RKO (cell line): ENCODE measurements at places on chromosomes 1 and 21.
A peak's percentile ranks its signal among the peaks of the same experiment; 100 is the strongest.

DNA sequence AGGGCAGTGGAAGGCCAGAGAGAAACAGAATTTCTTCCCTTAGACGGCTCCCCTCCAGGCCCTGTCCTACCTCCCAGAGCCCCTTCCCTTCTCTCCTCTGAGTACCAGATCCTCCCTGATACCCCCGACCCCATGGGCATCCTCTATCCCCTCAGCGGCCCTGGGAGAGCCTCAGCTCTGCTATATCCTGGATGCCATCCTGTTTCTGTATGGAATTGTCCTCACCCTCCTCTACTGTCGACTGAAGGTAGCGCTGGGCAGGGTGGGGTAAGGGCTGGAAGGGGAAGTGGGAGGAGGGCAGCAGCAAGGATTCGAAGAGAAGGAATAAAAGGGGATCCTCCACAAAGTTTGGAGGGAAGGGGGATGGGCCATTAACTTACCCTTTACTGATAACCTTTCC lies 2.7 kb downstream of the FCER1G start:
- no peak for DNase-seq

- DNase-seq: no peak
Measured at GRCh38 chr1:107899655-107900054, 65.3 kb downstream of the VAV3 start.

DNA sequence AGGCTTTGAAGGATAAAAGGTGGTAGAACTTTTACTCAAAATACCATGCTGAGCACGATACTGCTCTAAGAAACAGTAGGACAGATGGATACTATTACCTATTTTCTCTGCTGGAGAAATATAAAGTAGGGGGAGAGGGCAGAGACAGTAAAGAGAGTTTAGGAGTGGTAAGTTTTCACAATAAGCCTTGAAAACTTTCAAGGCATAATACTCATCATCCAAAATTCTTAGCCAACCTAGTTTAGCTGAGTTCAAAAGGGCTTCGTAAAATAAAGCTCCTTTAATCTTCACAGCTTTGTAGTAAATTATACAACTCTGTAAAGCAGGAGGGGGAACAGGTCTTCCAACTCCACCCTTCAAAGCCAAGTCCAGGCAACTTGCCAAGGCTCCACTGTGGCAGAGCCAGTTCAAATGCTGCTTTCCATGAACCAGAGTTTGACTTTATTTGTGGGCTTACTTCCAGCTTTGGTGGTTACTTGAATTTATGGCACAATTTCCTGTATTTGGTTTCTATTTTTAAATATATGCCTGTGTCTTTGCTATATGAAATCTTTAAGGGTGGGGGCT lies 15.5 kb downstream of the TEX38 start:
- DNase-seq: no peak

- no peak for DNase-seq
Measured at GRCh38 chr21:36377391-36377842, 7.8 kb upstream of the CHAF1B start.

GRCh38 chr1:22399421-22400091 lies 52.1 kb upstream of the ZBTB40 start:
- DNase-seq: no peak

- no peak for DNase-seq
Measured at GRCh38 chr1:11860083-11860482, 1.3 kb upstream of the NPPB start.

DNA sequence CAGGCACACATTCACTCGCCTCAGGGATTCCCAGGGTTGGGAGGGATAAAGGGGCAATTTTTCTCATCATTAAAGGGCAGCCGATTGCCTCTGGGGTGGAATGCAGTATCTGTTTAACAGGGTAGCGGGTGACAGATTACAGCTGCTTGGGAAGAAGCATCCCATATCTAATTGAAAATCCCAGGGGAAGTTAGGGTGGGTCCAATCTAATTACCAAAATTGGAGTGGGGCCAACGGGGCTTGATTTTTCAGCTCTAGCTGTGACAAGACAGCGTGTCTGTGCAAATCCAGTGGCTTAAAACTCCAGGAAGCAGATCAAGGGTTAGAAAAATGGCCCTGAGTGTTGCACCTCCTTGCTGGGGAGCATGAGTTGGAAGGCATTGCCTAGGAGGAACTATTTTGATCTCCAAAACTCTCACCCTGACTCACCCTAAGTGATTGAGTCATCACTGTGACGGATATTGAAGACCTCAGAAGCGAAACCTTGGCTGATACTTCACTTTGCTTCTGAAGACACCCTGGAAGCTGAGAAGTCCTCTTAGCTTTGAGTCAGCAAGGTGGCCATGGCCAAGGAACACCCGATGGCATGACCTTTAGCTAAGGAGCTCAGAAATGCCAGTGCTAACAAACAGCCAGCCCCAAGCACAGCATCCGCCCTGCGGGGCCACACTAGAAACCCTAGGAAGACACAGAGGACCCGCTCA lies 46.0 kb downstream of the GRHL3 start:
- DNase-seq: peak; percentile 90

DNA sequence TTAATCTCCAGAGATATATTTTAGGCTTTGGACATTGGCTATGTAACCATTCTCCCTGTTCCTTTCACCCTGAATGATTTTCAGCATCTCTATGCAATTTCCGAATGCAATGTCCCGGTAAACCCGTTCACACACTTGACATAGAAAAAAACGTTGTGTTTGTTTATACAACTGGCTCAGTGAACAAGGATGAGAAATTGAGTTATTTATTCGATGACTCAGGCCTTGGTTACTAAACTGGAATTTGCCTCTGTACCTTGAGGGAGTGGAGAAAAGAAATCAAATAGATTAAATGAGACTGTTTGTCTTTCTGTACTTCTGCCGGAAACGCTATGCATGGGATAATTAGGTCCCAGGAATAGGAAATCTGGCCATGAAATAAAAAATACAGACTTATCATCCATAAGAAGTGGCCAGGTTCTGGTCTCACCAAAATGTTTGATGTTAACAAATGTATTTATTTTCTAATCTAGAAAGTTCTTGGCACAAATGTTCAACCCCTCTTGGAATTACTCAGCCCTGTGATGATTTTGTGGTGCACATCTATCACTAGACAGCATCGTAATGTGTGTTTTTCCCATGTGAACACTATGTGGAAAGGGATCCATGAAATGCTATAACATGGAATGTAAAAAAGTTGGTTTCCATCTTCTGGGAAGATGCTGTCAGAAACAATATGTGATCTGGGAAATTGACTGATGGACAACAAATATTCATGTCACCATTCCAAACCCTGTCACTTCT lies 253.9 kb downstream of the DUSP10 start:
- no peak for DNase-seq

- no peak for DNase-seq
Measured at GRCh38 chr1:157000686-157001085, 44.9 kb downstream of the ARHGEF11 start.

DNA sequence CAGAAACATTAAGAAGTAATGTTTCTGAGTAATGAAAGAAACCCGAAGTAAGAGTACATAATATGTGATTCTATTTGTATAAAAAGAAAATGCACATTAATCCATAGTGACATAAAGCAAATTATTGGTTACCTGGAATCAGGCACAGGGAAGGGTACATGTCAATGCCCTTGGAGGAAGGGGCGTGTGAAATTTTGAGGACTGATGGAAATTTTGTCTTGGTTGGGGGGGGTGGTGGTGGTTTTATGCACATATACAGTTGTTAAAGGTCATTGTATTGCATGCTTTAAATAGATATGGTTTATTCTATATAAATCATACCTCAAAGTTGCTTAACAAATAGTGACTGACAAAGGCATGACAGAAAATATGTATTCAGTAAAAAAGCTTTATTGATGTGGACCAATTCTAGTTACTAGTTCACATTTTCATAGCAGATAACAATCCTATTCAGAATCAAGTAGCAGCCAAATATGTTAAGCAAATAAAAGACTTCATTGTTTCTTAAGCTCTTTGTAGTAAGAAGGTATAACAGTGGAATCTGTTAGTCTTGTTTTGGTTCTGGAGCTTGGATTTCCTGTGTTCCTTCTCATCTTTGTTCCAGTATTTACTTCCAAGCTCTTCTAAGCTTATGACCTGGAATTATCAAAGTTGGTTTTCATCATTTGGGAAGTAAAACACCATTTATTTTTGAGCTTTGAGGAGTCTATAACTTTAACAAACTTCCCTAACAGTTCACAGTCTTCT lies 15.1 kb downstream of the BACH1 start:
- no peak for DNase-seq

DNA sequence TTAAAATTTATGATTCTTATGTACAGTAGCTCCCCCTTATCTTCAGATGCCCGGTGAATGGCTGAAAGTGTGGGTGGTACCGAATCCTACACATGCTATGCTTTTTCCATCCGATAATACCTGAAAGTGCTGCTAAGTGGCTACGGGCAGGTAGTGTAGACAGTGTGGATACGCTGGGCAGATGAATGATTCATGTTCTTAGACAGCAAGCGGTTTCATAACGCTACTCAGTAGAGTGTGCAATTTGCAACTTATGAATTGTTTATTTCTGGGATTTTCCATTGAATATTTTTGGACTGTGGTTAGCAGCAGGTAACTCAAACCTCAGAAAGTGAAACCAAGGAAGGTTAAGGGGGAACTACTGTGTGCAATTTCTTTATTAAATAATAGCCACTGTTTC lies 7.5 kb downstream of the PCP4 start:
- DNase-seq: no peak

- no peak for DNase-seq
Measured at GRCh38 chr21:30354308-30355005, 6.1 kb upstream of the KRTAP23-1 start.

GRCh38 chr1:27363766-27364695 lies 2.7 kb downstream of the MAP3K6 start:
- DNase-seq: no peak

- DNase-seq: no peak
Measured at GRCh38 chr1:27031235-27032118, 18.8 kb upstream of the TENT5B start.

DNA sequence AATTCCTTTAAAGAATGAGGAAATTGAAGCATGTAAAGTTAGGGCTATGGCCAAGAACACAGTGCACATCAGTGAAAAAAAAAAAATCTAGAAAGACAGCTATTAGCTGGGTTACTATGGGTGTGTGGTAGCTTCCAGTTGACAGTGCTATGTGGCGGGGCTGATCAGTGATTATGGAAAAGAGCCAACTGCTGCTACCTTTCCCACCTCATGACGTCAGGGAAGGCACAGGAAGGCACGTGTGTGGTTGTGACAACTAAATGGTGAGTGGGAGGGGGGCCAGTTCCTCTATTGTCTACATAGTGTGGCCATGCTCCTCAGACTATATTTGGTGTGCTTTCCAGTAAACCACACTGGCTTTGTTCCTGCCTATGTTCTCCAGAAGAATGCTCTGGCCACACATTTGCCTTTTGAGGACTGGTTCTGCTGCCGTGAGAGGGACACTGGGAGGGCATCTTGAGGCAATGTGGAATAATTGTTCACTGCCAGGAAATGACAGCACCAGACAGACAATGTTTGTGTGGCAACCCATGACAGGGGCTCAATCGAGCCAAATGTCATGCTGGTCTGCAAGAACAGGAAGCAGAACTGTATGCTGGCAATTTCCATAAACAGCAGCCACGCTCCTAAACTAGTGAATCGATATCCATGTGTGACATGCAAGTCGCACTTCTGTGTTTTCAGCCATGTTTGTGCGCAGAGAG lies 3.0 kb upstream of the SDE2 start:
- no peak for DNase-seq

DNA sequence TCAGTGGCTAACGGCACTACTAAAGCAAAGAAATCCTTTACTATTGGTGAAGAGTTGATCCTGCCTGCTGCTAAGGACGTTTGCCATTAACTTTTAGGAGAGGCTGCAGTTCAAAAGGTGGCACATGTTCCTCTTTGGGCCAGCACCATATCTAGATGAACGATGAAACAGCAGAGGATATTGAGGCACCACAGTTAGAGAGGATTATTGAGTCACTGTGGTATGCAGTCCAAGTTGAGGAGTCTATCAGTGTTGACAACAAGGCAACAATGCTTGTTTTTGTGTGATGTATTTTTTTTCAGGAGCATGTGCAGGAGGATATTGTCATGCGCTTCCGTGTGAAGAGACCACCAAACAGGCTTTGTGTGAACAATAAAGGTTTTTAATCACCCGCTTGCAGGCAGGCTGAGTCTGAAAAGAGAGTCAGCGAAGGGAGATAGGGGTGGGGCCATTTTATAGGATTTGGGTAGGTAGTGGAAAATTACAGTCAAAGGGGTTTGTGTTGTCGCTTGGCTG lies 80.9 kb downstream of the UCHL5 start:
- no peak for DNase-seq

DNA sequence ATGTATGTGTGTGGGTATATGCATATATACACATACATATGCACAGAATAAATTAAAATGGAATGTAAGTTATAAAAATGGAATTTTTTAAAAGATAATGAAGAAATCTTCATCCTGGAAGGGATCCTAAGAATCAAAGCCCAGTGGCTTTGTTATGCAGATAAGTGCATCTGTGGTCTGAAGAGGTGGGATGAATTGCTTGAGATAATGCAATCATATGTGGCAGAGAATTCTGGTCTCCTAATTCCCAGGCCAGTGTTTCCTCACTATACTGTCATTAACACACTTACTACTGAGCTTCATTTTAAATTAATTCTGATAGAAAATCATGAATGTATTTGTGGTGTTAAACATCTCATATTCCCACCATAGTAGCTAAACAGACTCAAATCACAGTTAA lies 86.7 kb upstream of the PRMT6 start:
- no peak for DNase-seq

- DNase-seq: no peak
Measured at GRCh38 chr1:91507328-91507727, 6.7 kb downstream of the CDC7 start.

- DNase-seq: no peak
Measured at GRCh38 chr1:154714052-154714623, 106.2 kb upstream of the ADAR start.

GRCh38 chr1:158422212-158422611 lies 3.8 kb downstream of the OR10K2 start:
- DNase-seq: no peak

- no peak for DNase-seq
Measured at GRCh38 chr1:94530373-94530878, 11.1 kb downstream of the F3 start.

DNA sequence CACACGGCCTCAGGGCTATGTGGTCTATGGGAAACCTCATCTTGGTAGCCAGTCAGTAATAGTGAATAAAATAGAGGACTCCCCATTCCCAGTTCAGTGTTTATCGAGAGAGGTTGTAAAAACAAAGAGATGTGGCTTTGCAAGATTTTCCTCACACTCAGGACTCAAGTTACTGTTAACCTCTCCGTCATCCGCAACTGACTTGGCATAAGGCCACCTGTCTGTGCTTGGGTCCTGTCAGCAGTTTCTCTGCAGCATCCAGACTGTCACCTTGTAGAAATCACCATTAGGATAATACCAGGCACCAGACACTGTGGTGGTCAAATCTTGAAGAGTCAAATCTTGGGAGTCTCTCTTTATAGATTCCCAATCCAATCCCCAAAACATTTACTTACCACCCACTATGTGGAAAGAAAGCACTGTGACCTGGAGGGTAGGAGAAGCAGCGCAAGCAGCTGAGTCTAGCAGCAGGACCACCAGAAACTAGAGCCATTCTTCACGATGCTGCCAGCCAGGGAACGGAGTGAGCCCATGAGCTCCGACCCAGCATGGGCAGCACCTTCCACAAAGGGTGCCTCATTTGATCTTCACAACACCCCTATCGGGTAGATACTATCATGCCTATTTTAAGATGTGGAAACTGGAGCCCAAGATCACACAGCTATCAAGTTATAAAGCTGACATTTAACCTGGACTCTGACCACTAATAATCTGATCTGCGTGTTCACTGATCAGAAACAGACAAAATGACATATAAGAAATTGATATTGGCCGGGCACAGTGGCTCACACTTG lies 5.6 kb upstream of the GPR25 start:
- no peak for DNase-seq

- DNase-seq: no peak
Measured at GRCh38 chr1:153057375-153057774, at the start of gene SPRR2A. Gene SPRR2A, minus strand, starts transcription at chr1:153057512. Its CDS starts 777 bp downstream, at chr1:153056735.
